ENCODE measurements at places on chromosomes 11 and 22.

DNA sequence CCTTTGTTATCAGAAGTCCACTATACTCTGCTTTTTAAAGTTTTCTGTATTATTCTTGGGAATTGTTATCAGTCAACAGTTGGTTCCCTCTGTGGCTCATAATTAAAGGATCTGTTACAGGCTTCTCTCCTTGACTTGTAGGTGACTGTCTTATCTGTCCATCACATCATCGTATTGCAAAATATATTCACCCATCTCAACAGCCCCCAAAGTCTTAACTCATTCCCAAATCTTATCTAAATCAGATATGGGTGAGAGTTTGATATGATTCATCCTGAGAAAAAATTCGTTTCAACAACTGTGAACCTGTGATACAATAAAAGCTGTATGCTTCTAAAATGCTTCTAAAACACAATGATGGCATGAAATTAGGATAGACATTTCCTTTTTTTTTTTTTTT is 1245.6 kb upstream of the RAG2 start:
- DNase-seq = no peak

GRCh38 chr22:31630331-31631329 is 31.4 kb downstream of the PISD start:
- DNase-seq = peak; percentile 93

- DNase-seq = peak; percentile 67
These were observed 1.2 kb upstream of the ASCL2 start for GRCh38 chr11:2271327-2272227.

DNA sequence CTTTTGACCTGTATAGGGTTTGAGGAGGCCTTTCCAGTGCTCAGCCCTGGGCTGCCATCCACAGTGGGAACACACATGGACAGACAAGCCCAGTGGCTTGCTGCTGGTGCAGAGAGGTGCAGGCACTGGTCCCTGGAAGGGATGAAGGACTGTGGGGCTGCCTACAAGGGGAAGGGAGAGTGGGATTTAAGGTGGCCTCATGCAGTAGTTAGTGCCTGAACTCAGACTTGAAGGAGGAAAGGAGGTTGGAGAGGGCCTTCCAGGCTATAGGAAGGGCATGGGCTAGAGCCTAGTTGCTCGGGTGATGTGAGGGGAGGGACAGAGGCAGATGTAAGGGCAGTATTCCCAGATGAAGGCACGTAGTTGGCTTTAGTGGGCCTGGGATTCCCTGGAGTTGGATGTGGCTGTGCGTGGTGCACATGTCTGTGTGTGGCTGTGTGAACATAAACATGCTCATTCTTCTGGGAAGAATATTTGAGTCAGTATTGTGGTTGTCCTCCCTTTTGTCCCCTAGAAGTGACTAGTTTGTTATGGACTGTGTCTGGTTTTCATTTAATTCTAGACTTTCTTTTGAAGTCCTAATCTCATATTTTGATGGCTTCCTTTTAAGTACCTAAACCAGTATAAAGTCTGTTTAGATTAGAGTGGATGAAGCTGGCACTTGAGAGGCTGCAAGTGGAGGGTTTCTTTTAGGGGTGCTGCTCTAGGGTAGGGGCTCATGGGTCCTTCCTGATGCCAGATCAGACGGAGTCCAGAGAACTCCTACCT is 18.4 kb downstream of the YDJC start:
- no peak for DNase-seq

- DNase-seq = peak; percentile 42
These were observed 99.2 kb upstream of the B3GAT1 start for GRCh38 chr11:134511255-134511654.

GRCh38 chr11:86136538-86136937 is 67.7 kb upstream of the PICALM start:
- no peak for DNase-seq

GRCh38 chr11:73162196-73162740 is 20.1 kb upstream of the FCHSD2 start:
- DNase-seq = no peak

- DNase-seq = no peak
These were observed 42.3 kb downstream of the C11orf96 start for GRCh38 chr11:43984519-43985385.

DNA sequence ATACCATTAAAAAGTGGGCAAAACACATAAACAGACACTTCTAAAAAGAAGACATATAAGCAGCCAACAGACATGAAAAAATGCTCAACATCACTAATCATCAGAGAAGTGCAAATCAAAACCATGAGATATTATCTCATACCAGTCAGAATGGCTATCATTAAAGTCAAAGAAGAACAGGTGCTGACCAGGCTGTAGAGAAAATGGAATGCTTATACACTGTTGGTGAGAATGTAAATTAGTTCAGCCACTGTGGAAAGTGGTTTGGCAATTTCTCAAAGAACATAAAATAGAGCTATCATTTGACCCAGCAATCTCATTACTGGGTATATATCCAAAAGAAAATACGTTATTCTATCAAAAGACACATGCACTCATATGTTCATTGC is 13.5 kb downstream of the OR2AT4 start:
- no peak for DNase-seq

DNA sequence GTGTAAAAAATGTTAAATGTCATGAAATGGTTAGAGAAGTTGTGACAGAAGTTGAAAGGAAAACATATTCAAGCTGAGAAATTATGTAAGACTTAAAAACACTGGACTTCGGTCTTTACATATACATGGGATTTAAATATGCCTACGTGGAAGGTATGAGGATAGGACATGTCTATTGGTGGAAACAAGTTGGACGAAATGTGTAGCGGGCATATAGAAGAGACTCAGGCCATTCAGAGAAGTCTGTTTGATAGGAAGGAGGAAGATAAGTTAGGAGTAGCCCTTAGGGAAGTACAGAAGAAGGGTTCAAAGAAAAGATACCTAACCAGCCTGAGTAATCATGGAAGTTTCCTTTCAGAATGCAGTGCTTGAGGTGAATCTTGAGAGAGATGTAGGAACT is 14.7 kb downstream of the CADM1 start:
- DNase-seq = no peak

GRCh38 chr11:122241566-122241965 is 125.6 kb upstream of the BLID start:
- DNase-seq = no peak

DNA sequence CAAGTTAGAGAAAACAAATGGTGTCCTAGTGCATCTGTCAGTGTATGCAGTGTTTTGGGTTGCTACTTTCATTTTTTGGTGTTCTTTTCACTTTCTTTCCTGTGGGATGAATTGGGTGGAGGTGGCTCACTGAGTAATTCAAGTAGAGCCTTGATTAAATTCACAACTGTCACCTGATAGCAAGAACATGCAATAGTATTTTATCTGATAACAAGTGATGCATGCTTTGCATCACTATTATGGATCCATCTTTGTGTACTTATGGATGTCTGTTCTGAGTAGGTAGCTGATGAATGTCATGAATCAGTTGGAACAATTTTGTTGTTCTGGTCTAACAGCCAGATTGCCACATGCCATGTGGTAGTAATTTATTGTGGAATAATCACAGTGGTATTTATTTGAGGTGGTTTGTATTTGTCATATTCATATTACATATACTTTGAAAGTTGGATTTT is 87.5 kb downstream of the DDX10 start:
- DNase-seq = no peak

GRCh38 chr22:20025401-20026203 is 4.7 kb downstream of the TANGO2 start:
- peak; percentile 35 for DNase-seq

GRCh38 chr11:112453601-112454577 is 193.2 kb upstream of the PLET1 start:
- DNase-seq = no peak

- DNase-seq = no peak
These were observed 15.4 kb upstream of the OR8G1 start for GRCh38 chr11:124225471-124225870.

GRCh38 chr11:67606093-67606491 is 644 bp upstream of the NDUFV1 start:
- no peak for DNase-seq

GRCh38 chr11:23211221-23211620 is 350.9 kb upstream of the CCDC179 start:
- no peak for DNase-seq

- DNase-seq = no peak
These were observed 80.4 kb upstream of the EED start for GRCh38 chr11:86164106-86164505.

GRCh38 chr22:17965538-17966402 is 58.6 kb downstream of the MICAL3 start:
- DNase-seq = no peak

DNA sequence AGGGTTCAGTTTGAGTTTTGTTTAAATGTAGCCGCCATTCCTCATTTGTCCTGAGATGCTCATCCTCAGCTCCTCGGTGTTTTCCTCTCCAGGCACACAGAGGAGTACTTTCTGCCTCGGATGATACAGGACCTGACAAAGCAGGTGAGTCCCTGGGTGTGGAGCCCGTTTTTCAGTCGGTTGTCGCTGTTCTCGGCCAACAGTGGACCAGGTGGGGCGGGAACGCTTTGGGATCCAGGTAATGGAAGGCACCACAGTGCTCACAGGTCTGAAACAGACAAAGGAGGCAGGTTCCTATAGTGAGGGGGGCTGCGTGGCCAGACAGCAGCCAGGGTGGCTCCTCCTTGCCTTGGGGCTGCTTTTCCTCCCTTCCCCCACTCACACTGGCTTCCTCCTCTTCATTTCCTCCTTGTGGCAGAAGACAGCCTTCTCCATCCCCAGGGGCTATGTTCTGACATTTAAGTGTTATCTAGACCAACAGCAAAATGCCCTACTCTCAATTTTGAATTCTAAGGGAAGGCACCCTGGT is 19.4 kb downstream of the NADSYN1 start:
- DNase-seq = no peak

GRCh38 chr22:43885786-43886185 is 6.0 kb downstream of the PNPLA5 start:
- no peak for DNase-seq

DNA sequence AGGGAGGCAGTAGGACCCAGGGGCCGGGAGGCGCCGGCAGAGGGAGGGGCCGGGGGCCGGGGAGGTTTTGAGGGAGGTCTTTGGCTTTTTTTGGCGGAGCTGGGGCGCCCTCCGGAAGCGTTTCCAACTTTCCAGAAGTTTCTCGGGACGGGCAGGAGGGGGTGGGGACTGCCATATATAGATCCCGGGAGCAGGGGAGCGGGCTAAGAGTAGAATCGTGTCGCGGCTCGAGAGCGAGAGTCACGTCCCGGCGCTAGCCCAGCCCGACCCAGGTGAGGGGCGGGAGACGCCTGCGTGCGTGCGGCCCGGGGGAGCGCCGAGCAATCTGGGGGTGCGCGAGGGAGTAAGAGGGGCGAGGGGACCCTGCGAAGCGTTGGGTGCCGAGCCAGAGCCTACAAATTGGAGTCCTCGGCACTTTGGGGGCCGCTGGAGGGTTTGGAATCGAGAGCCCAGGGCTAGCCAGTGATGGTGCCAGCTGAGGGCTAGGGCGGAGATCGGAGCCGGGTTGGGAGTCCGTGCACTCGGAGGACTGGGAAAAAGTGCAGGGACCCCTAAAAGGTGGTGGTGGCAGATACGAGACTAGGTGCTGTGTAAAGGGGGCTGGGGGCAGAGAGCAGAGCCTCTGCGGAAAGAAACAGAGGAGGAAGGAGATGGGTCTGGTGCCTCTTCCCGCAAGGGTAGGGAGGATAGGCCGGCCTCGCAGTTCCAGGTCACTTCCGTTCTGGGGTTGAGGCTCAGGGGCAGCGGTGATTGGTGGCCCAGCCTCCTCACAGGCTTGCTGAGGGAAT is at the start of gene SERPINH1:
TSS of gene SERPINH1 (plus strand) at position 206 of the 788 bp plus-strand sequence. CDS start 4,097 bp downstream, outside the sequence.
- peak; percentile 95 for DNase-seq

GRCh38 chr11:91243051-91243450 is 981.6 kb upstream of the FAT3 start:
- no peak for DNase-seq

DNA sequence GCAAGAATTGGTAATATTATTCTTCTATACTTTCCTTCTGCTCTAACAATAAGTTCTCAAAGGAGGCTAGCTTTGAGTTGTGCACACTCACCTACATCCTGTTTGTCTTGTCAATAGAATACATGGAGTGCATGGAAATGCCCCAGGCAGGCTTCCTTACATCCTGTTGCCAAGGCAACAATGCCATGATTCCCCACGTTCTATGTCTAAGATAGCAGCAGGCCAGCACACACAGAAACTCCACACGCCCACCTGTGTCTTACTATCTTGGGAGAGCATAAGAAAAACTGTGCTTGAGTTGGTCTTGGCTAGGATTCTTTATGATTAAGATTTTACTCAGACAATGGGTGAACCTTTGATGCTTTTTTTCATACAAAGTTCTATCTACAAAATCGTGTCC is 379.2 kb downstream of the AASDHPPT start:
- DNase-seq = no peak

DNA sequence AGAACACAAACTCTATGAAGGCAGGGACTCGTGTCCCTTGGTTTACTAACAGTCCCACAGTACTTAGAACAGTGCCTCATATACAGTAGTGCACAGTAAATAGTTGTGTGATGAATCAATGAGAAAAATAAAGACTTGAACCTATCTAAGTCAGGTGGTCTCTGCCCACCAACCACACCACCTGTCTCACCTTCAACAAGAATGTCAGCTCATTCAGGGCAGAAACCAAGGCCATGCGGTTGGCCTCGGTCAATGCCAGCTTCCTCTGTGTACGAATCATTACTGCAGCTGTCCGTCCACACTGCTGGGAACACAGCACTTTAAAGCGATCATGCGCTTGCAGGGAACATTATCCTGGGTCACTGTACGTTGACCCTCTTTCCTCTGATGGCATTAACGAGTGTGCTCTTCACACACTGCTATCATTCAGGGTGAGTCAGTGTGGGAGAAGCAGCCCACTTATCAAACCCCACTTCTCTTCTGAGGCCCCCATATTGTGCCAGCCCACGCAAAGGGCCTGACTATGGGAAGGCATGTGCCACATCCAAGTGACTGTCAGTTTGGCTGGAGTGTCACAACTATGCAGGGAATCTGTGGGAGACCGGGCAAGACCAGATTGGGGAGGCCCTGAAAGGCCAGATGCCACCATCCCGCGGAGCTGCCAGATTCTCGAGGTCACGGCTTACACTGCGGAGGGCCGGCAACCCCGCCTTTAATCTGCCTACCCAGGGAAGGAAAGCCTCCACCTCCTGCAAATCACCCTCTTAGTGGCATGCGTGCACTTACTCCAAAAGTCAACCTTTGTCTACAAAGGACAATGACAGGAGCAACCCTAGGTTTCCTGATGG is 36.1 kb downstream of the LARGE1 start:
- DNase-seq = no peak

DNA sequence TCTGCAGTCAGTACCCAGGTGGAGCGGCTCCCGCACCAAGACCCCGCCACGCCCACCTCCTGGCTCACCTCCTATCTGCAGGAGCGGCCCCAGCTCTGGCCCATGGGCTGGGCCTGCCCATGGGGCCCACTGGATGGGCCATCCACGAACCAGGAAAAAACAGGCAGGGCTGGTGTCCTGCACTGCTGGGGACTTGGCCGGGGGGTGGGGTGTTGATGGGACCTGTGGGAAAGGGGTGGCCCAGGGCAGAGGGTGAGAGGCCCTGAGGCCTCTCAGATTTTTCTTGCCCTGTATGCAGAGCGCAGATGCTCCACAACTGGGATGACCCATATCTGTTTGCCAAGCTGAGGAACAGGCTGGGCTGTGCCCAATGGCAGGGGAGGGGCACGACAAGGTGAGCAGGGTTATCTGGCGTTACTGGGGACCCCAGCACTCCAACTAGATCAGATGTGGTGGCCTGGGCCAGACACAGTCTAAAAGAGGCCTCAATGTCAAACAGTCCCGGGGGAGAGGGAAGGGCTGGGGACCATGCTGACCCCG is 2.7 kb upstream of the PIM3 start:
- DNase-seq = no peak

Measured in islet precursor cell (in vitro differentiated cells).